ENCODE measurements at places on chromosomes 16 and 17. TPM values are rescaled to one million over a fixed set of nuclear protein-coding genes. Genes with fewer than 3 reads are reported as not detected.

CCDC78 gene
- 1.4 TPM for polyA plus RNA-seq

MPV17L gene
- not detected for polyA plus RNA-seq

KRTAP1-1 gene
- polyA plus RNA-seq, result not detected

FBXW10 gene
- polyA plus RNA-seq, result not detected

PLD6 gene
- polyA plus RNA-seq, result 0.41 TPM

GRCh38 chr17:2435181-2435741 is 34.4 kb upstream of the MNT start:
- no peak overlapping the region for H3K27ac ChIP-seq
- peaks cover 13% of the 10 kb centered on the region for H3K36me3 ChIP-seq
- DNase-seq, result no peak
- no peak overlapping the region for H3K4me3 ChIP-seq

DNA sequence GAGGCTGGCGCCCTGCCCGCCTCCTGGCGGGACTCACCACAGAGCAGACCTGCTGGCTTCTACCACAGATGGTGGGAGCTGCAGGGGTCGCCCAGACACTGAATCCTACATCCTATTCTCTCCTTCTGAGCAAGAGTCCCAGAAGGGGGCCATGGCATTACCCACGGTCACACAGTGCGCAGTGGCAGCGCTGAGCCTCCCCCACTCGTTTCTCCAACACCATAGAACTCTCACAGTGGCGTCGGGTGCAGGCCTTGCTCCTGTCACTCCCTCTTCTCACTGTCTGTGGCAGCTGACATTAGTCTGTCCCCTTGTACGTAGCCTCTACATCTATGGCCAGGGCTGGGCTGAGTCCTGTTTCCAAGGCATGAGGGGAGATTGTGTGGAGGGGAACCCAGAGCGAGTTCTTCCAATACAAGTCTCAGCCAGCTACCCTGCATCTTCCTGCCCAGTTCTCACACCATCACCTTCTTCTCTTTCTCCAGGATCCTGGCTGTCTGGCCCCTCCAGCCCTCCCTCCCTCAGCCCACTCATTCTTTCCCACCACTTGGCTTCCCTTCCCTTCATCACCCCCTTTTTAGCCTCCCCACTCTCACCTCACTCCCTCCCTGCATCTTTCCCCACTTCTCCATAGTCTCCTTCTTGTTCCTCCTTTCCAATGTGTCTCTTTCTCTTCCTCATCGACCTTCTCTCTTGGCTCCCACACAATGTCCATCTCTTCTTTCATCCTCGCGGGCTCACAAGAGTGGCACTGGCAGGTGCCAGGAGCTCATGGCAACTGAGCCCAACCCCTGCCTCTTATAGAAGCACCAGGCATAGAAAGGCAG is 5.9 kb downstream of the UBTF start:
- H3K4me1 ChIP-seq, result peaks cover 40% of the 10 kb centered on the region
- H3K27ac ChIP-seq, result peak overlapping the region; percentile 23
- no peak overlapping the region for H3K4me3 ChIP-seq

DNA sequence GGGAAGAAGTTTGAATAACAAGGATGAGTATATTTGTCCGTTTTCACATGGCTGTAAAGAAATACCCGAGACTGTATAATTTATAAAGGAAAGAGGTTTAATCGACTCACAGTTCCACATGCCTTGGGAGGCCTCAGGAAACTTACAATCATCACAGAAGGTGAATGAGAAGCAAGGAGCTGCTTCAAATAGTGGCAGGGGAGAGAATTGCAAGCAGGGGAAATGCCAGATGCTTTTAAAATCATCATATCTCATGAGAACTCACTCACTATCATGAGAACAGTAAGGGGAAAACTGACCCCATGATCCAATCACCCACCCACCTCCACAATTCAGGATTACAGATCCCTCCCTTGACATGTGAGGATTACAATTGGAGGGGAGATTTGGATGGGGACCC is 212.8 kb upstream of the CDH8 start:
- H3K36me3 ChIP-seq, result no peaks in the 10 kb centered on the region
- H3K4me3 ChIP-seq, result no peak overlapping the region
- H3K27me3 ChIP-seq, result no peaks in the 10 kb centered on the region
- H3K27ac ChIP-seq, result no peak overlapping the region
- no peak for DNase-seq

DNA sequence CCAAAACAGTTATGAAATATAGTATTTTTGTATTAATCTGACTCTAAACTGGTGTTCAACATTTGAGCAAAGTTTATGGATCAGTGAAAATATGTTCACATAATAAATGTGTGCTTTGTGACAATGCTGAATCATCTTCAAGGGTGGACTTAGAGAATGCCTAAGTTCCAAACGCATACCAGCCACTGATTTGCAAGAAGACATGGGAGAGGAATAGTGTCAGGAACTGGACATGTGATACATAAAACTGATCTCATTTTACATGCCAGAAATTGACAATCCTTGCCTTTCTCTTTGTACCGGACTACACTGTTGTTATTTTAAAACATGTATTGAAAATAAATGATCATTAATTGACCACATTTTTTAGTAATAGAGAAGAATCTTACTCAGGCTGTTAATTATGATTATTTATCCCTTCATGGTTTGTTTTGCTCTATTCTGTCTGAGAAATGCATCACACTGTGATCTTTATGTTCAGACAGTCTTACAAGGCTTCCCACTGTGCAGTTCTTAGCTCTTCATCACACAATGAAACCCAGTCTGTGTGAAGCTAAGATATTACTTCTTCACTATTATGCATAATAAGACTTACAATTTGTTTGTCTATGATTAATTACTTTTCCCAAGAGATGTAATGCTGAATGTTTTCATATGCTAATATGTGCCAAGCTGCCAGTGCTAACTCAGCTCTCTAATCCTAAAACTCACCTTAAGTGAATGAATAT is 1180.6 kb upstream of the CDH8 start:
- no peaks in the 10 kb centered on the region for H3K4me1 ChIP-seq
- DNase-seq, result no peak
- no peaks in the 10 kb centered on the region for H3K36me3 ChIP-seq

DNA sequence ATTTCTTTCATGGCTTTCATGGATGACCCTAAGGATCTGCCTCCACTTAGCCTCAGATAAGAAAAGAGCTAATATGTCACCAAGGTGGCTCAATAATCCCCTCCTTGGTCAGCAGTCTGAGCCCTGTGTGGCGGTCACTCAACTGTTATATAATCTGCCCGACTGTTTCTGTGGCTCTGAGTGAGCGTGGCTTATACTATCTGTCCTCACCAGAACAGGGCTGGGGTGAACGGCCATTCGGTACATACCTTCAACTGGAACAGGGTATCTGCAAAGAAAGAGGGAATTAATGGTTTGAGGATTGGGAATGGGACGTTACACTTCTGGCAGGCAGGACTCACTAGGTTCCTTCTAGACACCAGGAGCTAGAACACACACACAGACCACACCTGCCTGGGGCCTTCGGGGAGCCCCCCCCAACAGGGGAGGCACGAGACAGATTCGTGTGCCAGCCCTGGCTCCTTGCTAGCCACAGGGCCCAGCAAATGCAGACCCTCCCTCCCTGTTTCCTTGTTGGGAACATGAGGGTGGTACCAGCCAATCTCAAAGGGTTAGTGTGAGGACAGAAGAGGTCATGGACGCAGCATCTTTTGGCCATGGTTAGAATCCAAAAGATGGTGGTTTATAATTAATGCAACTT is 3.7 kb downstream of the CHMP1A start:
- peaks cover 13% of the 10 kb centered on the region for H3K27me3 ChIP-seq
- peaks cover 38% of the 10 kb centered on the region for H3K4me1 ChIP-seq
- H3K36me3 ChIP-seq, result peaks cover 5% of the 10 kb centered on the region
- H3K27ac ChIP-seq, result no peak overlapping the region

DNA sequence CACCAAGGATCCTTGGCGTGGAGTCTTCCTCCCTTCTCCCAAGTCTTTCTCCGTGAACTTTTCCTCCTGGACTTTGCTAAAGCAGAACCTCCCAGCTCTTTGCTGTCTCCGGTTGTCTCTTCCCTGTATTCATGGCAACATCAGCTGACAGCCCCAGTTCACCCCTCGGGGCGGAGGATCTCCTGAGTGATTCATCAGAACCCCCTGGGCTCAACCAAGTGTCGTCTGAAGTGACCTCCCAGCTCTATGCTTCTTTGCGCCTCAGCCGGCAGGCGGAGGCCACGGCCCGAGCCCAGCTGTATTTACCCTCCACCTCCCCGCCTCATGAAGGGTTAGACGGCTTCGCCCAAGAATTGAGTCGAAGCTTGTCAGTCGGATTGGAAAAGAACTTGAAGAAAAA is 943 bp downstream of the CNTROB start:
- peaks cover 12% of the 10 kb centered on the region for H3K36me3 ChIP-seq
- H3K27me3 ChIP-seq, result peaks cover 5% of the 10 kb centered on the region
- peaks cover 41% of the 10 kb centered on the region for H3K4me1 ChIP-seq
- H3K4me3 ChIP-seq, result peak overlapping the region; percentile 95
- peak overlapping the region; percentile 96 for H3K27ac ChIP-seq
- DNase-seq, result peak; percentile 14

GRCh38 chr17:15422392-15422965 is 44.9 kb downstream of the CDRT4 start:
- DNase-seq, result no peak
- H3K4me3 ChIP-seq, result no peak overlapping the region
- H3K27ac ChIP-seq, result no peak overlapping the region
- no peaks in the 10 kb centered on the region for H3K36me3 ChIP-seq
- no peaks in the 10 kb centered on the region for H3K4me1 ChIP-seq

DNA sequence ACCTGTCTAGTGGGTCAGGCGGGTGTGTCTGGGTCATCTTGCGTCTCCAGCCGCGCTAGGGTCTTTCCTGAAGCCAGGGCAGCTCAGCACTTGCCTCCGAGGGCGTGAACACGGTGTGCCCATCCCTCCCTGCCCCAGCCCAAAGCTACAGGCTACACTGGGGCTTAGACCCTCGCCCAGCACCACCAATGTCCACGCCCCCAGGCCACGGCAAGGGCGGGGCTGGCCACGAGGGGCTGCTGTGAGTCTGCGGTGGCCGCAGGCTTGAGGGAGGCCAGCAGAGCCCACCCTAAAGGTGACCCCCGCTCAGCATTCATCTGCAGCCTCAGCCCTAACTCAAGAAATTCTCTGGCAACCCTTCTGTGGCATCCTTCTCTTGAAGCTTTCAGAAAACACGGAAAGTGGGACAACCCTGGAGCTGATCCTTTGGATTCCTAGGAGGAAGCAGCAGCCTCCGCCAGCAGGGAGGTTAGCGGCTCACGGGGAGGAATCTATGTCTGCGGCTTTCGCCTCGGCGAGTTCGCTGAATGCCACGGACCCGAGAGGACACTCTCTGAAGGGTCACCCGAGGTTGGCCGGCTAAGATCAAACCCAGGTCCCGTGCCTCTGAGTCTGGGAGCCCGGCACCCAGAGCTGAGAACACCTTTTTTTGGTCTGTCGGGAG is 41.7 kb downstream of the TIMM22 start:
- H3K36me3 ChIP-seq, result peaks cover 12% of the 10 kb centered on the region
- H3K4me3 ChIP-seq, result no peak overlapping the region
- peaks cover 24% of the 10 kb centered on the region for H3K4me1 ChIP-seq
- DNase-seq, result no peak
- no peak overlapping the region for H3K27ac ChIP-seq
- H3K27me3 ChIP-seq, result no peaks in the 10 kb centered on the region

GRCh38 chr16:83925957-83926725 is 26.9 kb upstream of the OSGIN1 start:
- H3K27ac ChIP-seq, result no peak overlapping the region
- no peaks in the 10 kb centered on the region for H3K27me3 ChIP-seq
- no peak overlapping the region for H3K4me3 ChIP-seq
- DNase-seq, result no peak
- H3K4me1 ChIP-seq, result peaks cover 20% of the 10 kb centered on the region

- peaks cover 40% of the 10 kb centered on the region for H3K4me1 ChIP-seq
- H3K27ac ChIP-seq, result peak overlapping the region; percentile 96
- peaks cover 12% of the 10 kb centered on the region for H3K27me3 ChIP-seq
- DNase-seq, result peak; percentile 96
- peaks cover 28% of the 10 kb centered on the region for H3K36me3 ChIP-seq
- H3K4me3 ChIP-seq, result peak overlapping the region; percentile 99
These were observed 636 bp upstream of the GABARAP start for GRCh38 chr17:7242717-7243452.

- no peaks in the 10 kb centered on the region for H3K27me3 ChIP-seq
- H3K4me1 ChIP-seq, result peaks cover 12% of the 10 kb centered on the region
- peaks cover 10% of the 10 kb centered on the region for H3K36me3 ChIP-seq
- H3K4me3 ChIP-seq, result no peak overlapping the region
These were observed 27.6 kb downstream of the MAP3K3 start for GRCh38 chr17:63649813-63650212.

Measured in immature natural killer cell (primary cell).